Gastrocnemius medialis (tissue), 4 donors: ENCODE measurements at places on chromosomes 12 and 14. TPM values are rescaled to one million over a fixed set of nuclear protein-coding genes. Genes with fewer than 3 reads are reported as not detected.

Gene ADIPOR2
- 25.0 TPM for total RNA-seq

- DNase-seq: no peak
Measured at GRCh38 chr14:93104961-93105360, 10.8 kb downstream of the ITPK1 start.

GRCh38 chr14:104576970-104577332, 2.6 kb upstream of the C14orf180 start:
- no peak for DNase-seq

DNA sequence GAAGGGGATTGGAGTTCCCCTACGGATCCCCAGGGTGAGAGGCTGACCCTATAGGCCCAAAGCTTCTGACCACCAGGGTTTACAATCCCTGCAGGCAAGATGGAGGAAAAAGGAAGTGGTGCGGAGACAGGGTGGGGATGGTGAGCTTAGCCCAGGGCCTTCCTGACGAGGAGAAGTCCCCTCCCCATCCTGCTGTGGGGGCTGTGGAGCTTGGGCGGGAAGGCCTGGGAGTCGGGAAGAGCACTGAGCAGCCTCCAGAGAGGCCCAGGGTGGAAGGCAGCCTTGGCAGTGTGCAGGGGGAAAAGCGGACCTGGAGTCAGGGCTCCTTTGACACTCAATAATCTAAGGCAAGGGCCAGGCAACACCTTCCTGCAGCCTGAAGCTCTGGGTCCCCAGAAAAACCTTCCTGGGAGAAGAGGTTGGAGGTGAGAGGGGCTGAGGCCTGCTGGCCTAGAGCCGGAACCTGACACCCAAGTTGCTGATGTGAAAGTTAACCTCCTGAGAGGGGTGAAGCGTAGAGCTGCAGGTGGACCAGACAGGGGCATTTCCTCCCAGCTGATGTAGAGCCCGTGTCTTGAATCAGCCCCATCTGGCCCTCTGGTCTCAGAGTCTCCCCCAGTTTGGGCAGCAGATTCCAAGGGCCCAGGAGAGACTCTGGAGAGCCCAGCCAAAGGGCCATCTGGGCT, 6.0 kb downstream of the HDAC7 start:
- DNase-seq: no peak

Gene CLEC4D
- total RNA-seq: not detected

DNA sequence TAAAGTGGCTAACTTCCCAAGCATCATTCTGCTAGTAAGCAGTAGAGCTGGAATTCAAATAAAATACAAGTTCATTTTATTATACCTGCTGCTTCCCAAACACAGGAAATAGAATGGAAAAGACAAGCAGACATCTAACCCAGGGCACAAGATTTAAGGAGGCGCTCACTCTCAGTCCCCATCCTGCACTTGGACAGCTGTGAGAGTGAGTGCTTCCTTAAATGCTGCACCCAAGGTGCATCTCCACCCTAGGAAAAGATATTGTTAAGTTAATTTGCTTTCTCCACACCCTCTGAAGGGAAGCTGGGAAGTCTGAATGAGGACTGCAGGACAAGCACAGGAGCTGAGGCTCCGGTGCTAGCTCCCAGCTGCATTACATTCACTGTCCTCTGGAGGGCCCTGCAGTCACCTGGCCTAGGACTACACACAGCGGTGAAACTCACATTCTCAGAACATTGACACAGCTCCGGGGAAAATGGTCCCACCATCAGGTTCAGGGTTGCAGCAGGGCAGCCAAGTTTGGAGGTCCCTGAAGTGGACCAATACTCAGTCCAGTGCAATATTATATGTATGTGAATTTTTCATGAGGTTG, 14.2 kb downstream of the HEBP1 start:
- no peak for DNase-seq

- DNase-seq: no peak
Measured at GRCh38 chr12:14545144-14546124, 22.2 kb downstream of the PLBD1 start.

Gene GYS2
- not detected for total RNA-seq

DNA sequence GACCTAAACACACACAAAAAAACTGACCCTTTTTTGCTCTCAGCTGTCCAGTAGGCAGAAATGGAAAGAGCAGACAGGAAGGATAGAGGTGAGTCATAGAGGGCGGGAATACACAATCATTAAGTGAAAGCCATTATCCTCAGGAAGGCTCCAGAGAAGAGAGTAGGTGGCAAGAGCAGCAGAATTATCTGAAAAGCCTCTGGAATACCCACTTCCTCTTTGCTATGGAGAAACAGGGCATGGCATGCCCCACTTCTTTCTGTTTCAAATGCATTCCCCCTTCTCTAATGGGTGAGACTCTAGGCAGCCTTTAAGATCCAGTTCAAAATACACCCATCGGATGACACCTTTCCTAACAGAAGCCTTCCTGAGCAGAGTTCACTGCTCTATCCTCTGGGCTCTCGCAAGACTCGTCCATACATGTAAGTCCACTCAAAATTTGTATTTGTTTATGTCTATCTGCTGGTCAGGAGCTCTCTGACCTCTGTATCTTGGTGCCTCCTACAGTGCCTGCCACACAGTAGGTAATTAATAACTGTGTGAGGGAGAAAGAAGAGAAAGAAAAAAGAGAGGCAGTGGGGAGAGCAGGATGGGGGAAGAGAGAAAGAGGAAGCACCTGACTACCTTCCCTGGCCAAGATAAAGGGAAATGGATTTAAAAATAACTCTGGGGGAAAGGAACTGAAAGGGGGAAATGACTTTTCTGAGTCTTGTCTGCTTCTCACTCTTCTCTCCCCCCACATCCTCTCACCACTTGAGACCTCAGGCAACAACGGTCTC, 8.5 kb downstream of the KLHL33 start:
- no peak for DNase-seq

- DNase-seq: no peak
Measured at GRCh38 chr14:29227631-29228030, 461.0 kb downstream of the FOXG1 start.

DNA sequence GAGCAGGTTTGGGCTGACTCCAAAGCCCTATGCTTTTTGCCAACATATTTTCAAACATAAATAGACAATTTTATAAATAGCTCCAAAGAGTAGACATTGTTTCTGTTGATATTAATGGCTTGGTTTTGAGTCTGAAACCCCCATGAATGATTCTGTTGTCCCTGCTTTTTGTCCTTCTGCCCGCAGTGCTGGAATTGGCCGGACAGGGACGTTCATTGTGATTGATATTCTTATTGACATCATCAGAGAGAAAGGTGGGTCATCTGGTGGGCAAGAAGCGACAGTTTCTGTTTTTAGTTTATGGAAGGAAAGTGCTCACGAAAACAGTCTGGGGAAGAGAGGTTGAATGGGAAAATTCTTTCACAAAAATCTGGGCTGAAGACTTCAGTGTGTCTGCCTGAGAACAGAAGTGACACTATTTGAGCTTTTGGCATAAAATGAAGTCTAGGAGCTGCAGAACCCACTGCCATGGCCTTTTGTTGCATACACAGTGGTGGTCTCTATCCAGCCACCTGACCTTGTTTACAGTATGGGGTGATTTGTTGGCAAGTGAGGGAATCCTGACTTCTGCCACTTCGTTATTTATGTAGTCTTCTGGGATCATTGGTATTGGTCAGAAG, 69.6 kb downstream of the PTPN11 start:
- DNase-seq: no peak

DNA sequence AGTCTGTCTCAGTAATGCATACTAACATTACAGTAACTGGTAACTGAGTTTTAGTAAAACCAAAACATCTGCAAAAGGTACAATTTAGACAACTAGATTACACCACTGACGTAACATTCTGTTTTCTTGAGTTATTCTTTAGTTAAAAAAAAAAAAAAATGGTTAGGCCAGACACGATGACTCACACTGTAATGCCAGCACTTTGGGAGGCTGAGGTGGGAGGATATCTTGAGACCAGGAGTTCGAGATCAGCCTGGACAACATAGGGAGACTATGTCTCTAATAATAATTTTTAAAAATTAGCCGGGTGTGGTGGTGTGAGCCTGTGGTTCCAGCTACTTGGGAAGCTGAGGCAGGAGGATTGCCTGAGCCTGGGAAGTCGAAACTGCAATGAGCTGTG, 34.1 kb downstream of the AP5M1 start:
- DNase-seq: no peak

- no peak for DNase-seq
Measured at GRCh38 chr14:57244106-57244505, 24.6 kb downstream of the EXOC5 start.

- DNase-seq: peak; percentile 92
Measured at GRCh38 chr12:45727301-45727979, 2.1 kb upstream of the ARID2 start.

DNA sequence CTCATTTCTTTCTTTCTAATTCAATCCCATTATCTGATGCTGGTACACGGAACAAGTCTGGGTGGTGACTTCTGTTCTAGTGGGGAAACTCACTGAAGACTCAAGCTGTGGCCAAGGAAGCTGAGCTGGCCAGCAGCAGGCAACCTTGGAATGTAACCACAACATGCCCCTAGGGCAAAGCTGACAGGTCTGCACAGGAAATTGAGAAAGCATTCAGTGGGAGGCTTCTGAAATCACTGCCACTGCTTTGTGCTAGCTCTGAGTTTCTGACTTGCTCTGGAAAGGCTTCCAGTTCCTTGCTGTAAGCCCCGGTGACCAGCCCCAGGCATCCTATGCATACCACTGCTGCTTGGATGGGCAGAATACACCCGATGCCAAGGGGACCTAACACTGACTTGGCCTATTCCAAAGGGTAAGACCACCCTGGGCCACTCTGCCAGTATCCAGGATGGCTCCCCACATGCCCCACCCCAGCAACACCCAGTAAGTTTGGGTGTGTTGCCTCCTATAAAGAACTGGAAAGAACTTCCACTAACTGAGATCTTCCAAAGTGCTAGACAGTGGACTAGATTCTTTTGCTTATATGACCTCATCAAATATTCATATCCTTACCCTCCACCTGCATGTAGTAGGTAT, 84.5 kb upstream of the CDKN3 start:
- DNase-seq: no peak

DNA sequence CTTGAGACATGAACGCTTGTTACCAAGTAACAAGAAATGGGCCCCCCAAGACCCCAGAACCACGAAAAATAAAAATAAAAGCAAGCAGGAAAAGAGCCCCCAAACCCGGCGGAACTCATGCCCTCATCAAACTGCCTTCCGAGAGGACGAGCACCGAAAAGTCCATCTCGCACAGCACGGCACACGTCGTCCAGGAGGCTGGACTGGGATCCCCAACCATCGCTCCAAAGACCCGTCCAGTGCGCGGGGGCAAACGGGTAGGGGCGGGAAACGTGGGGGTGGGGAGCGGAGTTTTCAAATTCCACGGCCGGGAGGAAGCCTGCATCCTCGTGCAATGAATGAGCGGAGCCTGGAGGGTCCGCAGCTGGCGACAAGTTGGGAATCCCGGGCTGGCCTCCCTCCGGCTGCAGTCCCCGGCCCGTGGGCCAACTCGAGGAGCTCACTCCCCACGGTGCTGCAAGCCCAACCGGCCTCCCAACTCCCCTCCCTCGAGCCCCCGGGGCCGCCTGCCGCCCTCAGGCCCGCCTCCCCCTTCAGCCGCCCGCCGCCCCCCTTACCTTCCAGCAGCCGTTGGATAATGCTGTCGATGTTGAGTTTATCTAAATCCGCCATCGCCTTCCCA, 484 bp downstream of the PPP1CC start:
- peak; percentile 21 for DNase-seq

Gene RASSF8
- total RNA-seq: 36.8 TPM

Gene NRIP2
- 5.2 TPM for total RNA-seq

GRCh38 chr12:90974286-90974685, 19.3 kb upstream of the CCER1 start:
- DNase-seq: no peak

GRCh38 chr14:95609398-95609990, 74.6 kb downstream of the GLRX5 start:
- no peak for DNase-seq
